Activated CD4-positive, alpha-beta T cell treated with anti-CD3 and anti-CD28 coated beads for 48 hours (primary cell): ENCODE measurements at places on chromosomes 11 and 22.
A peak's percentile ranks its signal among the peaks of the same experiment; 100 is the strongest.

DNA sequence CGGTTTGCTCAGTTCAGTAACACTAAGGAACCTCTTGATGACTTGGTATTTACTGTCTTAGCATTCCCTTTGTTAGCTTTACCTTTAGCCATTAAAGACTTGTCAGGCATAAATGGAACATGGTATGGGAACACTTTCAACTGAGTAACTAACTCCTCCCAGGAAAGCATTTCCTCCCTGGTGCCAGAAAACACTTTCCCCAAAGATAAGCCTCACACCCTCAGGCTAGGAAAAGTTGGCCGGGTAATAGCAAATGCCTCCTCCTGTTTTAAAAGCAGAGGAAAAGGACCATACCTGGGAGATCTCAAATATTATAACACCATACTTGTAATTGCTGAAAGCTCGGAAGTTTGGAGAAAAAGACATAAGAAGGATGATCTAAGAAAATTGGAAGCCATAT lies 12.0 kb downstream of the KCNJ11 start:
- no peak for DNase-seq

- DNase-seq = peak; percentile 34
These were observed 8.0 kb downstream of the MYO7A start for GRCh38 chr11:77136074-77136473.

DNA sequence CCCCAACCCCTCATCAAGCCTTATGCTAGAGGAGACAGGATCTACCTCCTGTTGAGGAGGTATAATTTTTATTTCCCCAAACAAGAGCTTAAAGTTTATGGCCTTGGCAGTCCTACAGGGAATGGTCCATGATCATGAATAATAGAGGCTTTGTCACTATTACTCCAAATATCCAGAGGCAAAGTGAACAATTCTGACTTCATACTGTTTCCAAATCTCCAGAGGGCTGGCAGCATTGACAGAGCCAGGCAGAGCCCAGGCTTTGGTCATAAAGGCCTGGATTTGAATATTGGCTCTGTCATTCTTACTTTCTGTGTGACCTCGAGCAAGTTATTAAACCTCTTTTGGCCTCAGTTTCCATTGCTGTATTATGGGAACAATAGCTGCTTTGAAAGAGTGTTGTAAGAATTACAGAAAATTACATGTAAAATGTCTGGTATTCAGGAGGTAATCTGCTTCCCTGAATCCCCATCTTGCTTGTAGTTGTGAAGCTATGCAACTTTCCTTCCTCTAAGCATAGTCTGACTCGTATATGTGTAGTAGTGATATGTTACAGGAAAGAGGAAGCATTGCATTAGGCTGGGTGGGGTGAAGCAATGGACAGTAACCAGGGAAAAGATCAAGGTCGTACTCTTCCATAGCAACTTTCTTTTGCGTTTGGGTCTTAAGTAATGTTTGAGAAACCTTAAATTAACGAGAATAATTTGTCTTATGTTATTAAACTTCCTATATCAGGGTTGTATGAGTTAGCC lies 88.8 kb downstream of the CD44 start:
- no peak for DNase-seq

GRCh38 chr11:93289782-93290463 lies 40.6 kb upstream of the DEUP1 start:
- no peak for DNase-seq

- no peak for DNase-seq
These were observed 65.8 kb downstream of the PARVB start for GRCh38 chr22:44089717-44090570.

DNA sequence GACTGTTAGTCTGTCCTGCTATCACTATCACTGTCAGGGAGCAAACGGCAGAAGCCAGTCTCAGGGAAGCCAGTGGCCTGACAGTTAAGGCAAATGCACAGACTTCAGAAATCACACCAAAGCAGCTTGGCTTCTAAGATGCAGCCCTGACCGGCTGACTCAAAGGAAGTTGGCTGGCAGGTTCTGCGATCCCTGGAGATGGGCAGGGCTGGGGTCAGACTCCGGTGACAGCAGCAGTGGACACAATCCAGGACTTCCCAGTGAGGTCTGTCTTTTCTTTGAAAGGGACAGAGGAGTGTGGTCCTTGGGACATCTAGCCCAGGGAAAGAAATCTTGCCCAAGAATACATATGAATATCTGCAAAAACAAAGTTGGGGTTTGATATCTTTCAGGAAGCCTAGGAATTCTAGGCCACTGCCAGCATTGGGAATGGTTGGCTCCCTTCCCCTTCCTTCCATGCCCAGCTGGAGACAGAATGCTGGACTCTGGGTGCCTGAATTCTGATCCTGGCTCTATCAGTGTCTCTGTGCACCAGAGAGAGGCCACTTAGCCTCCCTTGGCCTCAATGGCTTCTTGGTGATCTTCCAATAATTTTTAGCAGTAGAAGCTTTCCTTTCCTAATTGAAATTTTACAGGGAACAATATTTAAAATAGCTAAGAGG lies 108.9 kb downstream of the KIRREL3 start:
- DNase-seq = no peak

DNA sequence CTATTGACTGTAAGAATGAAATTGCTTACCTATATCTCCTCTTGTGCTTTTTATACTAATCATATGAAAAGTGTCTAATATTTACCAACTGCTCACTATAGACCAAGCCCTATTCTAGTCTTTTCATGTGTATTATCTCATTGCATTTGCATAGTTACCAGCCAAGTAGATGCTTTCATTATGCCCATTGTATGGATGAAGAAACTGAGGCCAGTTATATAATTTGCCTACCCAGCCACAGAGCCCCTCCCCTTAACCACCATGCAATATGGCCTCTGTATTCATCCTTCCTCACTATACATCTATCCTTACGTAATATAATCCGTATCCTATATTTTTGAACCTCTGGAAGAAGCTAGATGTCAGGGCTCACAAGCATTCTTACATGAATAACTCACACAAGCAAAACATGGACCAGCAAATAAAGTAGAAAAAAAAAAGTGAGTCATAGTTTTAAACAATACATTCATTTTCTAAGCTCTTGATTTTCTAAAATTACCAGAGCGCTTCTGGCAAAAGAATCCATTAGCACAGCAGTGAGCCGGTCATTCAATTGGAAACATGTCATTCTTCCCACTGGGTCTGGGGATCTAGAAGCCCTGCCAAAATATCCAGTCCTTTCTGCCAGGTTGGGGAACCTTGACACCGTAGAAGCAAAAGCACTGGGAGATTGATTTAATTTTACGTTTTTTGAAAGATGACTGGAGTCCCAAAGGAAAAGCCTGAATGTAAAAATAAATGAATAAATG lies 80.0 kb downstream of the C11orf91 start:
- DNase-seq = no peak
